ENCODE measurements at places on chromosomes 3 and 15.

- no peak for DNase-seq
These were observed 50.1 kb downstream of the TLE3 start for GRCh38 chr15:70047386-70048197.

- no peak for DNase-seq
These were observed 120.5 kb upstream of the PROK2 start for GRCh38 chr3:71905426-71905825.

- no peak for DNase-seq
These were observed 198.3 kb upstream of the TGFBR2 start for GRCh38 chr3:30408105-30408557.

- DNase-seq = no peak
These were observed 338.4 kb upstream of the FRG2C start for GRCh38 chr3:75325716-75326115.
